Vagina (tissue), 2 donors: ENCODE measurements at places on chromosomes 7 and 10. TPM values are rescaled to one million over a fixed set of nuclear protein-coding genes. Genes with fewer than 3 reads are reported as not detected.

DNA sequence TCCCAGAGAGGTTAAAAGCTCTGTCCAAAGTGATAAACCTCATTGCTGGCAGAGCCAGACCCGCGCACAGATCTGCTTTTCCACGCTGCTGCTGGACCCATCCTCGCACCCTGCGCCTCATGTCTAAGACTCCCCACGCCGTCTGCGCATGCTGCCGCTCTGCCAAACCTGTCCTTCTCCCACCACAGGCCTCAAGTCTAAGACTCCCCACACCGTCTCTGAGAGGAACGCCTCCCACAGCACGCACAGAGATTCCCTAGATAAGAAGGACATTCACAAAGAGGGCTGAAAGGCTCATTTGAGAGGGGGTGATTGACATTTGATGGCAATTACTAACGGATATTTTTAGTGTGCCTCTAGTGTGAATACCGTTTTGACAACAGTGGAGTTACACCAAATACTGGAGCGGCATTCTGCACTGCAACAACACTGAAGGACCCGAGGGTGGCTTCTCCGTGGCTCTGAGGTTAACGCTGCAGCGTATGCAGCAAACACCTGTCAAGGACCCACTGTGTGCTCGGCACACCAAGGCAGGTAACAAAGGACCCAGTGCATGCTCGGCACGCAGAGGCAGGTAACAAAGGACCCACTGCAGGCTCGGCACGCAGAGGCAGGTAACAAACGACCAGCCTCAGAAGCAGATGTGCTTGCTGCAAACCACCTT is 231.4 kb downstream of the DNAJB6 start:
- peak overlapping the region; percentile 3 for H3K27ac ChIP-seq
- H3K27me3 ChIP-seq: no peaks in the 10 kb centered on the region

- DNase-seq: no peak
- no peaks in the 10 kb centered on the region for H3K4me1 ChIP-seq
- no peaks in the 10 kb centered on the region for H3K36me3 ChIP-seq
- no peak overlapping the region for H3K4me3 ChIP-seq
- no peak overlapping the region for H3K27ac ChIP-seq
- H3K27me3 ChIP-seq: no peaks in the 10 kb centered on the region
These were observed 60.9 kb downstream of the SLC35B4 start for GRCh38 chr7:134255814-134256213.

GRCh38 chr10:124492266-124492665 is 30.6 kb downstream of the LHPP start:
- no peak for DNase-seq
- H3K36me3 ChIP-seq: no peaks in the 10 kb centered on the region
- H3K27me3 ChIP-seq: no peaks in the 10 kb centered on the region
- peaks cover 5% of the 10 kb centered on the region for H3K4me1 ChIP-seq
- H3K27ac ChIP-seq: no peak overlapping the region
- H3K4me3 ChIP-seq: no peak overlapping the region

DNA sequence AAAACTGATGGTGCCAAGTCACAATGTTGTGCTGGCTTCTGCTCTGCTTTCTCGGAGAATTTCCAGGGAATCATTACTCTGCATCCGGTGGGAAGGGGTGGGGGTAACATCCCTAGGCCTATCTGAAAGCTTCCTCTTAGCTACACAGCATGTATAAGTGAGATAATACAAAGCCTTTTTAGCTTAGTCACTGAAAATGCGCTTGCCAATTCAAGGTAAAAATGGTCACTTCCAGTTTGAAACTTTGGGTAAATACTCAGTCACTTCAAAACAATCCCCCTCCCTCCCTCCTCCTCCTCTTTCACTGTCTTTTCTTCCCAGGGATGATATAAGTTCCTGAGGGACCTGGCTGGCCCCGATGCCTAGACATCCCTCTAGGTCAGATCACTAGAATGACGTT is 57.3 kb upstream of the APBB1IP start:
- H3K36me3 ChIP-seq: no peaks in the 10 kb centered on the region
- H3K27ac ChIP-seq: no peak overlapping the region
- H3K4me1 ChIP-seq: no peaks in the 10 kb centered on the region
- H3K4me3 ChIP-seq: no peak overlapping the region

GRCh38 chr10:59126991-59127390 is 49.5 kb upstream of the PHYHIPL start:
- H3K36me3 ChIP-seq: no peaks in the 10 kb centered on the region
- DNase-seq: no peak
- no peak overlapping the region for H3K27ac ChIP-seq
- H3K27me3 ChIP-seq: no peaks in the 10 kb centered on the region
- H3K4me3 ChIP-seq: no peak overlapping the region
- H3K4me1 ChIP-seq: no peaks in the 10 kb centered on the region

GRCh38 chr10:77817541-77817940 is 109.0 kb downstream of the DLG5 start:
- DNase-seq: no peak
- H3K36me3 ChIP-seq: peaks cover 68% of the 10 kb centered on the region
- no peaks in the 10 kb centered on the region for H3K4me1 ChIP-seq
- H3K27ac ChIP-seq: no peak overlapping the region

DNA sequence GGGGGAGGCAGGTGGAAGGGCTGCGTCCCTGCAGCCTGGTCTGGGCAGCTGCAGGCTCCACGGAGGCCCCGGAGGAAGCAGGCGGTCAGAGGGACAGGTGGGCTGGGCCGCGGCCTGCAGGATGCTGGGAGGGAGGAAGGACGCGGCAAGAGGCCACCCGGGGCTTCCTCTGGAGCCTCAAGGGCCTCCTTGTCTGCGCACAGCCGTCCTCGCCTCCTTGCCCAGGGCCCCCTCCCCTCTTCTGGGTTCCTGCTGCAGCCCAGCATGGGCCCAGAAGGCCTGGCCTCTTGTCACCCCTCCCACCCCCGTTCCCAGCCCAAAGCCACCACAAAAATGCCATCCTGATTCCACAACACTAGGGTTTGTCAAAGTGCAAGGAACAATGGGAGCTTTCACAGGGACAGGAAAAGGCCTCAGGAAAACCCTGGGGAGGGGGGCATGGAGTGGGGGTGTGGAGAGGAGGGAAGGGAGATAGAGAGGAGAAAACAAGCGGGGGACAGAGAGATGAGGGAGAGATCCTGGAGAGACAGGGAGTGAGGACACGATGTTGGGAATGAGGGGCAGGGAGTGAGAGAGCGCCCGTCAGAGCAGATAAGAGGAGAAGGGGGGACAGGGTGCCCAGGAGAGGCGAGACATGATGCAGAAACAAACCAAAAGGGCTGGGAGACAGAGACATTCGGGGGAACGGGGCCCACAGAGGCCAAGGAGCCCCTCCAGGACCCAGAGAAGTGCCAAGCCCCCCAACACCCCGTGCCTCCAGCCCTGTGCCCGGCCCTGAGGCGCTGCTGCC is 41.8 kb downstream of the ZCCHC24 start:
- peaks cover 55% of the 10 kb centered on the region for H3K4me1 ChIP-seq
- H3K27me3 ChIP-seq: no peaks in the 10 kb centered on the region
- no peak for DNase-seq
- H3K27ac ChIP-seq: no peak overlapping the region
- H3K36me3 ChIP-seq: no peaks in the 10 kb centered on the region
- H3K4me3 ChIP-seq: peak overlapping the region; percentile 7

- DNase-seq: no peak
- no peak overlapping the region for H3K4me3 ChIP-seq
- H3K27me3 ChIP-seq: no peaks in the 10 kb centered on the region
- peaks cover 17% of the 10 kb centered on the region for H3K4me1 ChIP-seq
- no peaks in the 10 kb centered on the region for H3K36me3 ChIP-seq
These were observed 63.4 kb upstream of the STRIP2 start for GRCh38 chr7:129370812-129371211.

TNS3 gene
- total RNA-seq: 36.8 TPM

GOT1 gene
- total RNA-seq: 17.4 TPM

SLC18A3 gene
- 0.49 TPM for total RNA-seq

ATRNL1 gene
- total RNA-seq: 15.5 TPM

GDF2 gene
- total RNA-seq: not detected
